ENCODE measurements at places on chromosomes 4 and X.

- peak; percentile 61 for DNase-seq
Observed at GRCh38 chr4:152727784-152728183, 48.0 kb upstream of the TMEM154 start.

GRCh38 chr4:7813674-7814073 lies 126.0 kb downstream of the AFAP1 start:
- no peak for DNase-seq

DNA sequence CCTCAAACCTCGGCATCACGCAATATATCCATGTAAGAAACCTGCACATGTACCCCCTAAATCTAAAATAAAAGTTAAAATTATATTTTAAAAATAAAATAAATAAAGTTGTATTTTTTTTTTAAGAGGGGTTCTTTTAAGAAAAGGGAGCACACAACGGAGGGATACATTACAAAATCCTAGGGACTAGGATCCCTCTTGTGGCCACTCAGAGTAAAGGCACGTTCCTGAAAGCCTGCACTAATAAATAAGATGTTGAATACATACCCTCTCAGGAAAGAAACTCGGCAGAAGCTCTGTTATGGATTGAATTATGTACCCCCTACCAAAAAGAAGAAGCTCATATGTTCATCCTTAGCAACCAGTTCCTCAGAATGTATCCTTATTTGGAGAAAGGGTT lies 50.9 kb upstream of the PRDX4 start:
- no peak for DNase-seq

DNA sequence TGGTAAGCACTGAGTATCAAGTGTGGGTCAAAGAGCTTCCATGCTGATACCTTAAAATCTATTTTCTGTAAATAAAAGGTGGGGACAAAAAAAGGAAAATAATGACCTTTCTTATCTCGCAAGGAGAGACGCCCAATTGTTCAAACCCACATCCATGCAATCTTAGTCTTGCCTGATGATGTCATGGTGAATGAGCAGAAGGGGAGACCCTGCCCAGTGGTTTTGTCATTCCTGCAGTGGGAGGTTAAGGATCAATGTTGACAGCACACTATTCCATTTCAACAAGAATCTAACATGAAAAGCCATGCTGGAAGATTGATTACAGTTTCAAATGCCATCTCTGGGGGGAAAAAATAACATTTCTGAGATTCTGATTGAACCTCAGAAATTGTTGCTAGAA lies 40.7 kb upstream of the PUDP start:
- no peak for DNase-seq

DNA sequence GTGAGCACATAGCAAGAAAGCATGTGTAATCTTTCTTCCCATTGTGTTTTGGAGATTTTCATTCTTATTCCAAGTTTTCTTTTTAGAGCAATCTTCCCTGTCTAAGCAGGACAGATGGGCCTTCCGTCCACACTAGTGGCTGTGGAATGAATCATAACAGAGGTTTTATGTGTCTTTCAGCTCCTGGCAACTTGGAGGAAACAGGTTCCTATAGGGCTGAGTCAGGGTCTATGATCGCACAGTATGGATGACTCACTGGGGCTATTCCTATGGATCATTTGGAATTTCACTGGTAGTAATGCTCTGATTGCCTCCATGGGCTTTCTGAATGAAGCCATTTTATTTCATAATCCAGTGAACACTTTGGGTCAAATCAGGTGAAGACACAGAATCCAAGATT lies 51.8 kb upstream of the CBLL2 start:
- DNase-seq = no peak

All from endodermal cell (in vitro differentiated cells).